ENCODE measurements at places on chromosomes 3 and 15.
A peak's percentile ranks its signal among the peaks of the same experiment; 100 is the strongest.

DNA sequence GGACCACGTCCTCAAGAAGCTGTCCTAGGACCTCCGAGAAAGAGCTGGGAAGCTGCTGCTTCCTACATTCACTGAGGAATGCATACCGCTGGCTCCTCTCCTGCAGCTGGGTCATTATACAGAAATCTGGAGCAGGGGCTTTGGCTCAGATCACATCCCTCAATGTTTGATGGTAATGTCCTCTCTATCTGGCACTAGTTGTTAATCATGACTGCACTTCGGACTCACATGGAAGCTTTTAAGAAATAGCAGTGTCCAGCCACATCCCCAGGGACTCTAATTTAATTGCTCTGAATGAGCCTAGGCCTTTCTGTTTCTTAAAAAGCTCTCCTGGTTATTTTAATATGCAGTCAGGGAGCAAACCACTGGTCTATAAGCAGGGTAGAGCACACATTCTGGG is 25.7 kb upstream of the MYRIP start:
- no peak for DNase-seq
- no peak overlapping the region for H3K27ac ChIP-seq
- H3K4me3 ChIP-seq, result no peak overlapping the region
- no peaks in the 10 kb centered on the region for H3K4me1 ChIP-seq
- no peaks in the 10 kb centered on the region for H3K36me3 ChIP-seq
- no peaks in the 10 kb centered on the region for H3K27me3 ChIP-seq

- H3K4me3 ChIP-seq, result peak overlapping the region; percentile 76
- H3K4me1 ChIP-seq, result peaks cover 16% of the 10 kb centered on the region
- no peak for DNase-seq
- no peaks in the 10 kb centered on the region for H3K36me3 ChIP-seq
- H3K27me3 ChIP-seq, result no peaks in the 10 kb centered on the region
Measured at GRCh38 chr15:65183865-65184159, 1.3 kb downstream of the CLPX start.

DNA sequence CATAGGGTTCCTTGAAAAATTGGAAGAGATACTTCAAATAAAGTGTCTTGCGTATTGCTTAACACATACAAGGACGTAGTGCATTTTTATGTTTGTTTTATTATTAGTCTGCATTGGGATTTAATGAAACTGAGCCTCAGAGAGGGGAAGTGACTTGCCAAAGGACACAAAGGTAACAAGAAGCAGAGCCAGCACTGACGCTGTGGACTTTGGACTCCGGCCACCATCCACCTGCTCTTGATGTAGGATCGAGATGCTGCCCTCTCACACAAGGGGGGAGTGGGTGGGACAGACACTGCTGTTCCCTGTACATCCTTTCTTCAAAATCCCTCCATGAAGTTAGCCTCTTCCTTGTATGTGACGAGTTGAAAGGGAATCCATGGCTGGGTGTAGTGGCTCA is 435.4 kb upstream of the RGMA start:
- no peaks in the 10 kb centered on the region for H3K4me1 ChIP-seq
- H3K27ac ChIP-seq, result no peak overlapping the region
- no peaks in the 10 kb centered on the region for H3K36me3 ChIP-seq

DNA sequence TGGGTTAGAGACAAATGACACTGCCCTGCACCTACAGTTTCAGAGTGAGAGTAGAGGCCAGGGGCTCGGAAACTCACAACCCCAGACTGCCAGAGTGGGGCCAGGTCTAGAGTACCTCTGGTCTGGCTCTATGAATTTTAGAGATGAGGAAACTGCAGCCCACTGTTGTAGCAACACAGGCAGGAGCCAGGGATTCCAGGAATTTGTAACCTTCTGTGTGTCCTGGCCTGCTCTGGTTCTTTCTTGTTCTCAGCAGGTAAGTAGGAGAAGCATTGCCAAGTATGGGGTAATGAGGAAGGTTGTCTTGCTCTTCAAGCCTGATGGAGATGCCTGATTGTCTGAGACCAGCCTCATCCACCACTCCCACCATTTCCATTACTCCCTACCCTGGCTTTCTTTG is 221.8 kb downstream of the UACA start:
- no peaks in the 10 kb centered on the region for H3K36me3 ChIP-seq
- H3K27me3 ChIP-seq, result no peaks in the 10 kb centered on the region
- H3K4me3 ChIP-seq, result no peak overlapping the region

DNA sequence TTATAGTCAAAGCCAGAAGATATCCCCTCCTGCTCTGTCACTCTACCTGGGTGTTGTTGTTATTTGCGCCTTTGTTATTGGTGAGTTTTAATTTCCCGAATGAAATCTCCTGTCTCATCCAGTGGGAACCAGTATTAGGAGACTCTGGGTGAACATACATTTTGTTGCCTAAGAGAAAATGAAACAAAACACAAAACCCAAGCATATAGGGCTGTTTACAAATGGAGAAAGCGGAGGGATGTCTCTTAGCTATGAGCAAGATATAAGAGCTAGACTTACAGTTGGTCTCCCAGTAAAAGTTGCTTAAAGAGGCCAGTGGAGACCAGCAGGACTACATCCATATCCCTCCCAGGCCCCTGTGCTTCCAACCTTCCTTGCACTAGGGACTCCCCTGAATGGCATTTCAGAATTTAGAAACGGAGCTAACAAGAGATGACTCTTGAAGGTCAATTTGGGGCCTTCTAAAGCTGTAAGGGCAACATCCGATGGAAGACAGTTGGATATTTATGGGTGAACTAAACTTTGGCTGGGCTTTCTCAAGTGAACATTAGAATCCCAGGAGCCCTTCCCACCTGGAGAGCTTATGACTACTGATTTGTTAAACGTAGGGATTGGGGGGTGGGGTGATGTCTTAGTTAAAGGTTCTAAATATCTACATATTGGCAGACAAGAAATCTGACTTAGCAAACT is 2.7 kb downstream of the EOMES start:
- peaks cover 18% of the 10 kb centered on the region for H3K4me1 ChIP-seq
- no peak overlapping the region for H3K27ac ChIP-seq
- H3K36me3 ChIP-seq, result no peaks in the 10 kb centered on the region
- no peak for DNase-seq
- H3K4me3 ChIP-seq, result no peak overlapping the region

- H3K27me3 ChIP-seq, result no peaks in the 10 kb centered on the region
- no peak overlapping the region for H3K27ac ChIP-seq
- no peak for DNase-seq
- peaks cover under 1% of the 10 kb centered on the region for H3K4me1 ChIP-seq
- no peaks in the 10 kb centered on the region for H3K36me3 ChIP-seq
Measured at GRCh38 chr3:123725652-123726400, 141.0 kb upstream of the HACD2 start.

DNA sequence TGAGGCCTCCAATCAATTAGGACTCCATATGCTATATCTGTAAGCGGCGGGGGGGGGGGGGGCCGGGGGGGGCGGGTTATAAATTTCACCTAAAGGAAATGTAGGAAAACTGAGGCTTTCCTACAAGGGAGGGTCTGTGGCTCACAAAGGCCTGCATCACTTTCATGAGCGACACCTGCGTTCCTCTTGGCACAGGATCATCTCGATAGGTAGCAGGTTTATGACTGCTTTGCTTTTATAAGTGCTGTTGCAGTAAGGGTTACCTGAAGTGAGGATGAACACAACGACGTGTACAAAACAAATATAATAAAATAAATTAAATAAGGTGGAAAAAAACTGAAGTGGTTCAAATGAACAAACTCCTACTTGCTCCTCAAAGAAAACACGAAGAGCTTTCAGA is 194.3 kb downstream of the FOXP1 start:
- H3K27ac ChIP-seq, result no peak overlapping the region
- peaks cover 52% of the 10 kb centered on the region for H3K4me1 ChIP-seq
- H3K27me3 ChIP-seq, result no peaks in the 10 kb centered on the region
- no peaks in the 10 kb centered on the region for H3K36me3 ChIP-seq
- no peak overlapping the region for H3K4me3 ChIP-seq

DNA sequence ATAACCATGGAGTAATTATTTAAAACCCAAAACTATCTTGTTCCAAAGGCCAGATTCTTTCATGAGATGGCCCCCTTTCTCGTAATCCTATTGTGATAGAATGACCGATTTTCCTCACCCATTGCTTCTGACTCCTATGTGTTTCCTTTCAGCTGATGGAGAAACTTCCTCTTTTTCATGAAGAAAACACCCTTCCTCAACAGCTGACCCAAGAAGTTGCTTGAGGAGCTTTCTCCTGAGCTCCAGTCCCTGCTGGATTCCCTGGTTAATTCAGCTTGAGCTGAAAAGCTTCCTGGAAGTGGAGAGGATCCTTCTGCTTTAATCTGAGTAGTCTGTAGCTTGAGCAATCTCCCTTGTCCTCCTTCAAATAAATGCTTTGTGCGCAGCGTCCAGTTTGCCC is 75.0 kb downstream of the BFSP2 start:
- no peak for DNase-seq
- no peaks in the 10 kb centered on the region for H3K36me3 ChIP-seq
- H3K27ac ChIP-seq, result peak overlapping the region; percentile 65
- H3K4me1 ChIP-seq, result peaks cover 6% of the 10 kb centered on the region
- no peak overlapping the region for H3K4me3 ChIP-seq

DNA sequence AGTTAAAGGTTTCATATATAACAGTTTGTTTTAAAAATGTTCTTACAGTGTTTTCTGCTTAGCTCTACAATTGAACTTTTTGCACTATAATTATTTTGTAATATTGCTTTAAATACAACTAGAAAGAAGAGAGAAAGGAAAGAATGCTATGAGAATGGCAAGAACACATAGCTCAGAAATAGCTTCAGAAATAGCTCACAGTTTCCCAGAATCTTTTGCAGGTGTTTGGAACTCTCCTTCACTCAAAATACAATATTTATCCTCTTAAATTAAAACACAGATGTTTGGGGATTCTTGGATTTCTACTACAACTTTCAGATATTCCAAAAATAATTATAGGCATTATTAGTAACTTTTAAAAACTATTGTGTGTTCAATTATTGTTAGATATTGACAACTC is 658.0 kb upstream of the DPPA4 start:
- H3K27me3 ChIP-seq, result no peaks in the 10 kb centered on the region
- H3K4me3 ChIP-seq, result no peak overlapping the region
- no peaks in the 10 kb centered on the region for H3K4me1 ChIP-seq
- no peak for DNase-seq
- no peaks in the 10 kb centered on the region for H3K36me3 ChIP-seq

DNA sequence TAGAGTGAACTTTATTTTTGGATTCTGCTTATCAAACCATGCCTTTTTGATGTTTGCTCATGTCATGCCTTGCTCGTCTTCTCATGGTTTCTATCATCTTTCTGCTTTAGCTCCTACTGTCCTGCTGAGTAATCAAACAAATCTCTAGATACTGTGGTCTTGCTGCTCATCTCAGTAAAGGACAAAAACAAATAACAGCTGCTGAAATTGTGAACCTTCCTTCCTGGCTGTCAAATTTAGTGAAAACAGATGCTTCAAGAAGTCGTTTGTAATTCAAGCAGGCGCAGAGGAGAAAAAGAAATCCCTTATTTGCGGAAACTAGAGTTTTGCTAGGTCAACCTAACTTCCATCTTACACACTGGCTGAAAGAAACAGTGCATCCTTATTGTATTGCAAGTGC is 616.1 kb upstream of the ALCAM start:
- no peaks in the 10 kb centered on the region for H3K36me3 ChIP-seq
- H3K27me3 ChIP-seq, result no peaks in the 10 kb centered on the region
- no peak overlapping the region for H3K4me3 ChIP-seq
- no peak overlapping the region for H3K27ac ChIP-seq

- peak; percentile 93 for DNase-seq
- peak overlapping the region; percentile 86 for H3K27ac ChIP-seq
- no peaks in the 10 kb centered on the region for H3K27me3 ChIP-seq
Measured at GRCh38 chr15:31396881-31397560, 70.4 kb downstream of the KLF13 start.

GRCh38 chr3:138081371-138082084 is 33.9 kb downstream of the DZIP1L start:
- H3K27ac ChIP-seq, result no peak overlapping the region
- H3K36me3 ChIP-seq, result peaks cover 42% of the 10 kb centered on the region
- H3K4me1 ChIP-seq, result no peaks in the 10 kb centered on the region
- no peak for DNase-seq

DNA sequence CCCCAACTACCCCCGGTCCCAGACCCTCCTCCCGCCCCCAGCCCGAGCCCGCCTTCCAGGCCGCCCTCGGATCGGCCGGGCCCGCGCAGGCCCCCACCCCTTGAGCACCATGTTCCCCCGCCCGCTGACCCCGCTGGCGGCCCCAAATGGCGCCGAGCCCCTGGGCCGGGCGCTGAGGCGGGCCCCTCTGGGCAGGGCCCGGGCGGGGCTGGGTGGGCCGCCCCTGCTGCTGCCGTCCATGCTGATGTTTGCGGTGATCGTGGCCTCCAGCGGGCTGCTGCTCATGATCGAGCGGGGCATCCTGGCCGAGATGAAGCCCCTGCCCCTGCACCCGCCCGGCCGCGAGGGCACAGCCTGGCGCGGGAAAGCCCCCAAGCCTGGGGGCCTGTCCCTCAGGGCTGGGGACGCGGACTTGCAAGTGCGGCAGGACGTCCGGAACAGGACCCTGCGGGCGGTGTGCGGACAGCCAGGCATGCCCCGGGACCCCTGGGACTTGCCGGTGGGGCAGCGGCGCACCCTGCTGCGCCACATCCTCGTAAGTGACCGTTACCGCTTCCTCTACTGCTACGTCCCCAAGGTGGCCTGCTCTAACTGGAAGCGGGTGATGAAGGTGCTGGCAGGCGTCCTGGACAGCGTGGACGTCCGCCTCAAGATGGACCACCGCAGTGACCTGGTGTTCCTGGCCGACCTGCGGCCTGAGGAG is 472 bp downstream of the CHST14 start:
- no peaks in the 10 kb centered on the region for H3K36me3 ChIP-seq
- no peak for DNase-seq
- no peaks in the 10 kb centered on the region for H3K27me3 ChIP-seq
- H3K4me3 ChIP-seq, result peak overlapping the region; percentile 84
- H3K4me1 ChIP-seq, result no peaks in the 10 kb centered on the region
- H3K27ac ChIP-seq, result peak overlapping the region; percentile 94

DNA sequence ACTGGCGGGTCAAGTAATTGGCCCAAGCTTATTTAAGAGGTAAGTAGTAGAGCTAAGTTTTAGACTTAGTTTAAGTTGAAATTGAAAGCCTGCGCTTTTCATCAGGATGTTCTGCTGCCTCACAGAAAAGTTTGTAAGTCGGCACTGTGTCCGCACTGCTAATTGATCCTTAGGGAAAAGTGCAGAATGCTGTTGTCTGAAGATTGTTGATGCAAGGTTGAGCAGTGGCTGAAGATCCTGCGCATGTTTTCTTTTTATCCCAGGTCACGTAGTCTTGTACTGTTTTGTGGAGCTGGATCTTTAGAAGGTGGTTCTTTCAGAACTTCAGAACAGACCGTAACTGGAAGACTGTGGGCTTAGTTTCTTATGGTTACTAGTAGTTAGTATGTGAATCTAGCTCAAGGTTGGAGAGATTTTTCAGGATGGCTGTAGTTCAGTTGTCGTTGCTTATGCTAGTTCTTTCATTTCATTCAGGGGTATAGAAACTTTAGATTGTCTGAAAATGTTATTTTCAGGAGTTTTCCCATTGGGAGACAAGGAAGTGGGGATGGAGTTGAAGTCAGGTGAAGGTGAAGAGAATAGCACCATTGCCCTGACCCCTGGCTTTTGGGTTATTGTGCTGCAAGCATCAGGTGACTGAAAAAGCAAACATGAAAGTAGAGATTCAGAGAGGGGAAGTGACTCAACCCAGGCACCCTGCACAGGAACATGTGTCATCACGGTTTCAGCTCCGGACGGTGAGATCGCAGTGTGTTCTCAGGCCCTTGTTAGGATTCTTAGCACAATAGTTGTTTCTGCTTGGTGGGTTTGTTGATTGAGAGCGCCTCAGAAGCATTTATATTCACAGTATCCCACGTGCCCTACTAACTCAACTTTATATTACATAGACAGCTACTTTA is 32.8 kb downstream of the AKAP13 start:
- peak overlapping the region; percentile 13 for H3K4me3 ChIP-seq
- H3K27ac ChIP-seq, result peak overlapping the region; percentile 58
- DNase-seq, result no peak
- H3K27me3 ChIP-seq, result no peaks in the 10 kb centered on the region
- peaks cover 59% of the 10 kb centered on the region for H3K4me1 ChIP-seq
